ENCODE measurements at places on chromosomes 2 and 18. TPM values are rescaled to one million over a fixed set of nuclear protein-coding genes. Genes with fewer than 3 reads are reported as not detected.
A peak's percentile ranks its signal among the peaks of the same experiment; 100 is the strongest.

Gene IL37
- not detected for polyA plus RNA-seq

Gene LHCGR
- polyA plus RNA-seq = not detected

Gene KCNK3
- polyA plus RNA-seq = 3.3 TPM

Gene SNORC
- 1.6 TPM for polyA plus RNA-seq

Gene SAP130
- polyA plus RNA-seq = 4.8 TPM

Gene SYT4
- polyA plus RNA-seq = not detected

Gene MAL
- 4.2 TPM for polyA plus RNA-seq

DNA sequence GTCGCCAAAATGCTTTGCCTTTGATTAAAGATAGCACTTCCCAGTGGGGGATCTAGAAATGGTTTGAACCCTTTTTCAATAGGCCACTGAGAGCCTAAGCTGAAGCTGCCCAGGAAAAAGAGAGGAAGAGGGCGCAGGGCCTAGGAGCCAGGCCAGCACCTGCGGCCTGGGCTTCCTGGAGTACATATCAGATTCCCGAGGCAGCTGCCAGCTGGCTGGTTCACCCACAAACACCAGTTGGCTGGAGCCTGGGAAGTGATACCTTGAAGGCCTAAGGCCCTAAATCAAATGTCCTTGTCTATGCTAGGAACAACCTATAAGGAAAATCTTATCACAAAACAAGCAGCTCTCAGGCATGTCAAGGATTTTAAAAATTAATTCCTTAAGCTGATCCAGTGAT lies 37.1 kb downstream of the ANKRD44 start:
- H3K4me3 ChIP-seq = no peak overlapping the region
- H3K27me3 ChIP-seq = no peaks in the 10 kb centered on the region
- H3K27ac ChIP-seq = no peak overlapping the region
- H3K4me1 ChIP-seq = peaks cover 3% of the 10 kb centered on the region

DNA sequence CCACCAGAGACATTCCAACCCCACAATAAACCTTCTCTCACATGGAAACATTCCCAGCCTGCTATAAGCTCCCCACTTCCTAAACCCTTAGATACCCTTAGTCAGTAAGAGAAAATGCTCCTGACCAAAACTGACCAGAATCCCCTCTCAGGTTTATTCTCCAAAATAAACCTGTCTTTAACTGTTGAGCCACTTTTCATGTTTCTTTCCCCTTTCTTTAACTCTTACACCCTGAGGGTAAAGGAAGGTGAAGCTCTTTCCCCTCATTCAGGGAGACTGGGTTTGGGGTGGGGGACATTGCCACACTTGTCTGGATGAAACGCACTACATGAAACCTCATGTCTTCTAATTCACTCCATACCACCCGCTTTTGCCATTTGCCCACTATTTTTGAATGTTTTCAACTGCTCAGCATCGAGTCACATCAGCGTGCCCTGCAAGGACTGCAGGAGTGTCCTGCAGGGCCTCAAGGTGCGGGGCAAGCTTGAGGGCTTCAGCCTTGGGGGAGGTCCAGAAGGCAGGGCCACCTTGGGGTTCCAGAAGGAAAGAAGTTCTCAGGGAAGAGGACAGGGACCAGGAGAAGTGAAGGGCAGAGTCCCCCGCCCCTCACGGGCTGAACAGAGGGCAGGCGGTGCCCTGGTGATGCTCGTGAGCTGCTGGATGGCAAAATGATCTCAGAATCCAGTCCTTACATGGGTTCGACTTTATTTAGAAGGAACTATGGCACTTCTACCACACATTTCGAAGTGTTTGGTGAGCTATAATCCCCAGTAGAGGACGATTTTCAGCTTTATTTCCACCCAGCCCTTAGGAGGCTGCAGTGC lies 4.2 kb upstream of the SP140L start:
- no peak for DNase-seq
- no peak overlapping the region for H3K4me3 ChIP-seq
- peaks cover 37% of the 10 kb centered on the region for H3K4me1 ChIP-seq
- H3K36me3 ChIP-seq = no peaks in the 10 kb centered on the region

GRCh38 chr2:6773694-6774044 lies 92.0 kb downstream of the CMPK2 start:
- H3K27me3 ChIP-seq = peaks cover 18% of the 10 kb centered on the region
- no peak overlapping the region for H3K4me3 ChIP-seq
- H3K4me1 ChIP-seq = peaks cover 12% of the 10 kb centered on the region
- no peaks in the 10 kb centered on the region for H3K36me3 ChIP-seq
- no peak for DNase-seq

GRCh38 chr18:32918692-32919250 lies 145.9 kb upstream of the KLHL14 start:
- H3K4me1 ChIP-seq = no peaks in the 10 kb centered on the region
- no peak for DNase-seq
- H3K36me3 ChIP-seq = no peaks in the 10 kb centered on the region
- no peak overlapping the region for H3K4me3 ChIP-seq
- H3K27ac ChIP-seq = no peak overlapping the region

DNA sequence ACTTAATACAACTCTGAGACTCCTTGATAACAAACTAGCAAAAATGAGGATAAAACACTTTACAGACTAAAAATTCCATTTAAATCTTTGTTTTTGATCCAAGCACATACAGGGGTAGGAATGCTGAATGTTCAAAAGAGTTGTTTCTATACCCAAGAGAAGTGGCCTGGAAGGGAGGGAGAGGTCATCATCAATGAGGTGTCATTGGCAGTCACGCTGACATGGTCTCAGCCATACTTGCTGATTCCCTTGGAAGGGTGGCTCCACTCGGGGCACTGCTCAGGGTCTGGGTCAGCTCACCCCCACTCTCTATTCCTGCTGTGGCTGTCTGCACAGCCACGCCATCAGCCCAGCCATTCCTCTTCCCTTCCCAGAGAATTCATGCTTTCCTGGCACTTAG lies 105.2 kb upstream of the PELI1 start:
- no peak overlapping the region for H3K4me3 ChIP-seq
- no peaks in the 10 kb centered on the region for H3K27me3 ChIP-seq
- no peaks in the 10 kb centered on the region for H3K36me3 ChIP-seq
- no peak for DNase-seq
- no peak overlapping the region for H3K27ac ChIP-seq

DNA sequence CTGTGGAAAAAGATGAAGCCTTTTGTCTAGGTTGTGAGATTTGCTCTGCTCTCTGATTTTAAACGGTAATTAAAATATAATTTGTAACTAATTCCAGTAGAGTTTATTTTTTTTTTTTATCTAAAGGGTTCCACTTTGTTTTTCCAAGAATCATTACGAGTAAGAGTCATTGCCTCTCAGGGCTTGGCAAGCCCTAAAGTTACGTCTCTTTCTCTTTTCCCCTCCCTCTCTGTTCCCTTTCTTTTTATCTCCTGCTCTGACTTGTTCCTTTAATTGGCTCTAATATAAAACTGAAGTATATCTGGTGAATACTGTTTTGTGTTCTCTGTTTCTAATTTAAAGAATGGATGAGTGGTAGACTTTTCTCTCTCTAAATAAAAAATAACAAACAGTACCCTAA lies 75.8 kb downstream of the CALCRL start:
- peaks cover 16% of the 10 kb centered on the region for H3K4me1 ChIP-seq
- H3K36me3 ChIP-seq = no peaks in the 10 kb centered on the region
- H3K27me3 ChIP-seq = no peaks in the 10 kb centered on the region
- no peak overlapping the region for H3K4me3 ChIP-seq
- peak overlapping the region; percentile 50 for H3K27ac ChIP-seq
- no peak for DNase-seq

GRCh38 chr2:111618978-111619902 lies 264.8 kb downstream of the ANAPC1 start:
- no peak overlapping the region for H3K4me3 ChIP-seq
- no peak for DNase-seq
- peak overlapping the region; percentile 70 for H3K27ac ChIP-seq
- no peaks in the 10 kb centered on the region for H3K27me3 ChIP-seq

GRCh38 chr2:159090514-159091201 lies 122.2 kb downstream of the TANC1 start:
- H3K36me3 ChIP-seq = no peaks in the 10 kb centered on the region
- H3K4me1 ChIP-seq = peaks cover 92% of the 10 kb centered on the region
- H3K27ac ChIP-seq = peak overlapping the region; percentile 76
- H3K27me3 ChIP-seq = no peaks in the 10 kb centered on the region
- DNase-seq = no peak
- H3K4me3 ChIP-seq = no peak overlapping the region

DNA sequence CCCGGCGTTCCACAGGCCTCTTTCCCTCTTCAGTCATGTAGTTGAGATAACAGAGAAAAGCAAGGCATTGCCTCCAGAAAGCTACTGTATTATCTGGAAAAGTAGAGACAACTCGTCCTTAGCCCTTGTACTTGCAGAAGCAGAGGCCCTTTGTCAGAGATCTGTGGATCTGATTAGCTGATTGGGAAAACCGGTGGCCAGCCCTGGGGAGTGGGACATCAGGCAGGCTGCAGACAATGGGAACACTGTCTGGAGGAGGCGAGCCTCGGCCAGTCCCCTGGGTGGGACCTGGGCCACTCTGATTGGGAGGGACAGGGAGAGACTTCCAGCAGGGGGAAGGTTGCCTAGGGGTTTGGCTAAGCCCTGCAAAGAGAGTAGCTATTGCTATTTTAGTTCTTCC lies 1.2 kb upstream of the MC2R start:
- no peak overlapping the region for H3K4me3 ChIP-seq
- H3K36me3 ChIP-seq = no peaks in the 10 kb centered on the region
- no peak overlapping the region for H3K27ac ChIP-seq
- no peaks in the 10 kb centered on the region for H3K4me1 ChIP-seq

DNA sequence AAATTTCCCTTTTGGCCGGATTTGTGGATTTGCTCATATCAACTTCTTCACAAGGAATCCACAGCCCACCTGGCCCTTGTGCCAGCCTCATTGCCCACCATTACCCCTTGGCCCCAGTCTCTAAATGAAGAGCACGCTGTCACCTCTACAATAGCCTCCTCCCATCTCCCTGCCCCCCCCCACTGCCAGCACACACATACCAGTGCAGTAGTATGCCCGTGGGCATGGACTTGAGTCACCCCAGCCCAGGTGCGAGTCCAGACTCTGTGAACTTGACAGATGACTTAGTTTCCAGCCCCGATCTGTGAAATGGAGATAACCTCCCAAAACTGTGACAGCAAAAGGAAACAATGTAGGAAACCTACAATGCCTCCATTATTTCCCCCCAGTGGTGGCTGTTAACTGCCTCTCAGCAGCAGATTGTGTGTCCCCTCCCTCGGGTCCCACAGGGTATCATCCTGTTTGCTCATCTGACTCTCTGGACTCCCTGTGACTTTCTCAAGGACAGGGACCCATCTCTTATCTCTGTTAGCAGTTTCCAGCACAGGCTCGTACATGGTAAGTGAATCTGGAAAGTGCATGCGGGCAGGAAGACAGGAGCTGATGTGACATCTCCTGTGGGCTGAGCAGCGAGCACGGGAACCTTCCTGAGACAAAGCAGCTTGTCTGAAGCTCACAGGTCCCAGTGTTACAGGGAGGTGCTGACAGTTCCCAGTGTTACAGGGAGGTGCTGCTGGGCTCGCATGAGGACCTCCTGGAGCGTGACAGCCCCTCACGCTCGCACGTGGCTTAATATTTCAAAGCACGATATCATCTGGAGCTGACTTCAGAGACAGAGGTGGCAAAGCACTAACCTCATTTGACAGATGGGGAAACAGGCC lies 4.2 kb upstream of the TMEM185B start:
- peaks cover 31% of the 10 kb centered on the region for H3K4me1 ChIP-seq
- H3K36me3 ChIP-seq = no peaks in the 10 kb centered on the region
- DNase-seq = no peak
- H3K27ac ChIP-seq = no peak overlapping the region
- no peak overlapping the region for H3K4me3 ChIP-seq

DNA sequence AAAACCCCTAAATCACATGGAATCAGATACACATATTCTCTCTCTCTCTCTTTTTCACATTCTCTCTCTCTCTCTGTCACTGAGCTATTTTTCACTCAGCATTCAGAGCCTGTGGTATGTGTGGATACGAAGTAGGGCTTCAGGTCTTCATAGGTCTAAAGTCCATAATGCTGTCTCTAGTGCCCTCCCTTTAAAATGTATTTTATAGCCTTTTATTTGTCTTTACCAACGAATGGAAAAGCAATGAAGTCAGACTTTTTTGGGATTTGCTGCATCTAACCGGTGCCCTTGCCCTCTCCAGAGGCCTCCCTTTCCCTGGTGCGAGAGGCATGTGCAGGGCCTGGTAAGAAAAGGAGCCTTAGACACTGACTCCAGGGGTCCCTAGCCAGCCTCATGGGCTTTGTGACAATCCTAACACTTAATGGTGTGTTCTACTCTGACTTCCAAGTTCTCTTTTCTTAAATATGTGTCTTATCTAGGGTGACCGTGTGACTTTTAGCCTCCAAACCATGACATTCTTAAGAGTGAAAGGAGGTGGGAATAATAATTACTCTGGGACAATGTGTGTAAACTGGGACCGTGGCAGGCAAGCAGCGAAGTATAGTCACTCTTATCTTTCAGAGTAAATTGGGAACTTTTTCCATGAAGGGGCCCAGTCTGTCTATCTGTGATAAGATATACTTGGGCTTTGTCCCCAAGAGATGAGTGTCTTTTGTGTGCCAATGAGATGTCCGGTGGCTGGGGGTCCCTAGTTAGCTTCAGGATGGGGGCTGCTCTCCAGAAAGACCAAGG lies 101.1 kb downstream of the B3GNT2 start:
- H3K36me3 ChIP-seq = no peaks in the 10 kb centered on the region
- H3K27me3 ChIP-seq = no peaks in the 10 kb centered on the region
- H3K27ac ChIP-seq = no peak overlapping the region
- no peak overlapping the region for H3K4me3 ChIP-seq
- DNase-seq = no peak

GRCh38 chr2:9594366-9595054 lies 36.3 kb downstream of the YWHAQ start:
- no peak overlapping the region for H3K4me3 ChIP-seq
- peak overlapping the region; percentile 31 for H3K27ac ChIP-seq
- peaks cover 40% of the 10 kb centered on the region for H3K36me3 ChIP-seq
- no peaks in the 10 kb centered on the region for H3K27me3 ChIP-seq
- DNase-seq = peak; percentile 33

DNA sequence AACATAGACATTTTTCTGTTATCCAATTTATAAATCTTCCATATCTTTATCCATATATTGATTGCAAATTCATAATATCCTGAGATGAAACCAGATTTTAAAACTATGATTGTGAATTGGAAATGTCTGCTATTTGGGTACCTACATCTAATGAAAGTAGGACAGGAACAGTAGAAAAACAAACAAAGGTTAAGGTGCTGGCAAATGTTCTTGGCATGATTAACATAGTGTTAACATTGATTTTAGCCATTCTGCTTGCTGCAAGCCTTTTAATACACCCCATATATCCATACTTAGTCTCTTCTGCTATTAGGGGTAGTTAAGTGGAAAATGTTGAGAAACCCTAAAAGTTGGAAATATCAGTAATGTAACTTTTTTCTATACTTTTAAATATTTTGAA lies 152.0 kb downstream of the KCNJ3 start:
- no peak overlapping the region for H3K4me3 ChIP-seq
- H3K27ac ChIP-seq = no peak overlapping the region
- DNase-seq = no peak
